ENCODE measurements at places on chromosomes 6 and 20. TPM values are rescaled to one million over a fixed set of nuclear protein-coding genes. Genes with fewer than 3 reads are reported as not detected.

FAM209B gene
- total RNA-seq: 0.80 TPM

PCMTD2 gene
- total RNA-seq: 50.7 TPM

KCNK17 gene
- total RNA-seq: not detected

DNMT3B gene
- 2.4 TPM for total RNA-seq

AARS2 gene
- 15.0 TPM for total RNA-seq

Data from activated CD4-positive, alpha-beta memory T cell treated with anti-CD3 and anti-CD28 coated beads, Interleukin-2, amount 10 ng/mL, durations not matched to agents 7 days and 5 days (primary cell).